Stimulated activated CD4-positive, alpha-beta T cell treated with anti-CD3 and anti-CD28 coated beads, Interleukin-2, amount 100 ng/mL, for 24 hours (primary cell): ENCODE measurements at places on chromosomes 7 and 10.

- DNase-seq, result no peak
Observed at GRCh38 chr10:116260599-116260998, 12.4 kb downstream of the GFRA1 start.

- DNase-seq, result no peak
Observed at GRCh38 chr7:148492157-148492860, 98.3 kb upstream of the C7orf33 start.

DNA sequence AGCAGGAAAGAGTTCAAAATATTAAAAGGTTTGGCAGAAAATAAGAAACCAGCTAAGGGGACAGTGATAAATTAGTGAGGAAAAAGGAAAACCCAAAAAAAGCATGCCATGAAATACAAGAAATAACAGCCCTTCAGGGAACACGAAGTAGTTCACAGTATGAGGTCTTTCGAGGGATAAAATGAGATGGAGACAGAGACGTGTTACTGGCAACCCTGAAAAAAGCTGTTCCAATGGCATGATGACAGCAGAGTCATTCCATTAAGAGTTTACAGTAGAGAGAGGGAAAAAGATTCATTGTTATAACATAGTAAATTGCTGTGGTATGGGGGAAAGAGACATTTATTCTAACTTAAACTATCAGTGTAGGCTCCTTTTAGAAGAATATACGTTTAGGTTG lies 391.2 kb downstream of the ANKRD7 start:
- DNase-seq, result no peak

- no peak for DNase-seq
Observed at GRCh38 chr7:11450281-11450680, 381.7 kb downstream of the THSD7A start.
